Activated CD4-positive, alpha-beta T cell treated with anti-CD3 and anti-CD28 coated beads for 48 hours (primary cell): ENCODE measurements at places on chromosomes 5 and 9.

DNA sequence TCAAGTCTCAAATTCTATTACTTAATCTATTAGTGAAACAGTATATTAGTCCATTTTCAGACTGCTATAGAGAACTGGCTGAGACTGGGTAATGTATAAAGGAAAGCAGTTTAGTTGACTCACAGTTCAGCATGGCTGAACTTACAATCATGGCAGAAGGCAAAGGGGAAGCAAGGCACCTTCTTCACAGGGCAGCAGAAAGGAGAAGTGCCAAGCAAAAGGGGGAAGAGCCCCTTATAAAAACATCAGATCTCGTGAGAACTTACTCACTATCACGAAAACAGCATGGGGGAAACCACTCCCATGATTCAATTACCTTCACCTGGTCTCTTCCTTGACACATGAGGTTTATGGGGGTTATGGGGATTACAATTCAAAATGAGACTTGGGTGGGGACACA lies 67.9 kb upstream of the CHSY3 start:
- DNase-seq, result no peak

GRCh38 chr5:164577742-164578141 lies 1072.3 kb downstream of the MAT2B start:
- DNase-seq, result no peak

DNA sequence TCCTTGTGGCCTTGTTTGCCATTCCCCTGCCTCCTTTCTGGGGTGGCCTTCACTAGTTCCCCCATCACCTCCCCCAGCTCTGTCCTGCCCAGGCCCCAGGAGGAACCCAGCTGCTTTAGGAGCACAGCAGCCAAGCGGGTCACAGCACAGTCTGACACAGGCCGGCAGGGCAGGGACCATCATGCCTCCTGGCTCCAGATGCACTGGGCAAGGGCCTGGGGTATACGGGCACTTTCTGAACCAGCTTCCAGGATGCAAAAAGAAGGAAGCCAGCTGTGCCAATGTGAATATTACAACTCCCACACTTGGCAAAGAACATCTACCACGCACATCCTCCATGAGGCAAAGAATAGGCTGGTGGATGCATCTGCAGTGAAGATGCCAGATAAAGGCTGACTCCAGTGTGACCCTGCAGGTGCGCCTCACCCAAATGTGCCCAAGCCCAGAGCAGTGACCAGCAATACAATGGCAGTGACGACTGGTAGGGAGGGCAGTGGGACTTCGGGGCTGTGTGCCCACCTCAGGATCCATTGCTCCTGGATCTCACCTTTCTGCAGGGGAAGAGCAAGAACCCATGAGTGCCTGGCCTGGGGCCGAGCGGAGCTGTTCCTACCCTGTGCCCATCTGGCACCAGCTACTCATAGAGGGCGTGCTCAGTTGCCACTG lies 6.3 kb upstream of the IL3 start:
- DNase-seq, result no peak

GRCh38 chr9:119986713-119987112 lies 593.3 kb downstream of the CDK5RAP2 start:
- no peak for DNase-seq

- DNase-seq, result no peak
These were observed 133.6 kb downstream of the OXCT1 start for GRCh38 chr5:41736641-41737040.

DNA sequence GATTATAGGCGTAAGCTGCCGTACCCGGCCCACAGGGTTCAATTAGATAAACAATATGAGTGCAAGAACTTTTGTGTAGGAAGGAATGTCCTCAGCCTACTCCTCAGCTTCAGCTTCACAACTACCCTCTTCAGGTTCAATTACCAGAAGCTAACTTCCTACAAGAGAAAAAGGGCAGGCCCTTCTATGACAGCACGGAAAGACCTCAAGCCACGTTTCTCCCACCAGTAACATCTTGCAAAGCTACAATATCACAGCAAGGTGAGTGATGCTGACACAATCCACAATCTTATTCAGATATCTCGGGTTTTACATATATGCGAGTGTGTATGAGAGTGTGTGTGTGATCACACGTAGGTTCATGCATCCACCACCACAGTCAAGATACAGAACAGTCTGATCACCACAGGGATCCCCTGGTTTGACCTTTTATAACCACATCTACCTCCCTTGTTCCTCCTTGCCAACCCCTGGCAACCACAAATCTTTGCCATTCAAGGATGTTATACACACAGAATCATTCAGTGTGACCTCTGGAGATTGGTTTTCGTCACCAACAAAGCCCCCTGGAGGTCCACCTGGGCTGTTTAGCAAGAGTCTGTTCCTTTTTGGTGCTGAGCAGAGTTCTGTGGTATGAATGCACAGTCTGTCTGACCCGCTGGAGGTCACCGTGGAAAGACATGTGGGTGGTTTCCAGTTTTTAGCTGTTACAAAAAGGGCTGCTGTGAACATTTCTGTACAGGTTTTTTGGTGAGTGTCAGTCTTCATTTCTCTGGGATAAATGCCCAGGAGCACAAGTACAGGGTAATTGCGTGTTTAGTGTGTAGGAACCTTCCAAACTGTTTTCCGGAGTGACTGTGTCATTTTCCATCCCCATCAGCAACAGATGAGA lies 38.2 kb downstream of the IPPK start:
- peak; percentile 12 for DNase-seq

DNA sequence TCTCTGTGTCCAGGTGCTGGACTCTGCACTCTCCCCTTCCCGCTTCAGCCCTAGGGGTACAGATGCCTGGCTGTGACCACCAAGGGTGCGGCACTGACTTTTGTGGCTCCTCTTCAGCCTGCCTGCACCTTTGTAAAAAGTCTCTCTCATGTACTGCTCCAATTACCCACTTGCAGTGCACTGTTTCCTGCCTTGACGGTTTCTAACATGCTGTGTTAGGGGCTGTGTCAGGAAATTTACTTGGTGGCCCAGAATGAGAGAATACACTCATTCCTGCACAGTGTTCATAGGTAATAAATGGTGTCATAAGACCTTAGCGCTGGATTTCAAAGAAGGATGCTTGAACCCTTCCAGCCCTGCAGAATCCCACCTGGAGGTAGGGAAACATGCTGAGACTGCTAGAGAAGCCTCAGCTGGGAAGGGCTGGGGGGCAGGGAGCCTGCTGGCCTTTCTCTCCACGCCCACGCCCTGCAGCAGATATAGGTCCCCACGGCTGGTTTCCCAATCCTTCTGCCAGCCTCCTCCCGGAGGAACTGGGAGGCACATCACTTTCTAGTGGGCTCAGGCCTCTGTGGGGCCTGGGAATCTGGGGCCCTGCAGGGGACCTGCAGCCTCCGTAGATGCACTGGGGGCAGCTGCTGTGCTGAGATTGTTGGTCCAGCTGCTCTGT lies 17.6 kb upstream of the HRH2 start:
- no peak for DNase-seq

GRCh38 chr5:142636093-142636492 lies 49.8 kb downstream of the FGF1 start:
- DNase-seq, result no peak

DNA sequence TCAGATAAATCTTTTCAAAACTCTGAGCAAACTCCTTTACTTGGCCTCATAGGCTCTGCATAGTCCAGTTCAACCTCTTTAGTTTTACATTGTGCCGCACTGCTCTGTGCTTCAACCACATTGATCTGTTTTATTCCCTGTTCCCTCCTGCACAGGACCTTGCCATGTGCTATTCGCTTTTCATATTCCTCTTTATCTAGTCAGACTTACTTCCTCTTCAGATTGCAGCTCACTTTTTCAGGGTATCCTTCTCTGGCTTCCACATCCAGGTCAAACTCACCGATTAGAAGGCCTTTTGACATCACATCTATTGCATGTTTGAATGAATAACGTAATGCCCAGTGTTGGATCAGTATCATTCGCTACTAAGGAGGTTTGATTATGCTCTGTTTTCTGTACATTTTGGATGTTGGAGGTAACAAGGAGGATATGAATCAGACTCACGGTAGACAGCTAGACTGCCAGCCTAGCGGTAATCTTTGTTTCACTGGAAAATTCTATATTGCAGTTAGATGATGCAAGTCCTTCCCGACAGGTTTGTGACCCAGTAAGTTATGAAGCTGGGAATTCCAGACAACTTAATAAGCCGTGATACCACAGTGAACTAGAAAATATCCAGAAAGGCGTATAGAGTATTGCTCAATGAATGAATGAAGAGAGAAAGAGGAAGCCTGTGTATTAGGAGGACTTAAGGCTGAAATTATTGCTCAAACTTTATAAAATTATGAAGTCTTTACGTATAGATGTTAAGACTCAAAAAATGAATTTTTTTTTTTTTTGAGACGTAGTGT lies 65.7 kb downstream of the IQGAP2 start:
- DNase-seq, result no peak

DNA sequence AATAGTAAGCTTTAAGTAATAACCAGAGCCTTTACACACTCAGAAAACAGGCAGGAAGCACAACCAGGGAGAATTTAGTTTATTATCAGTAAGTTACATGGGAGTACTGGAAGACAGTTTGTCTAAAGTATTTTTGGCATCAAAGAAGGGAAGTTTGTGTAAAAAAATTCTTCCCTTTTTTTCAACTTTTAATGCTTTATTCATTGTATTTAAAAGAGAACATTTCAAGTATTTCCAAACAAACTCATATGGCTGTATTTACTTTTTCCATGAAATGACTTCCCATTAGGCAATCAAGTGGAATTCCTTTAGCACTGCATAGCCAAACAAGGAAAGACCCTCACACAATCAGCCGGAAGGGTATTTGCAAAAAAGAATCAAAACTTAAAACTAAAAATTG lies 26.7 kb downstream of the RNF145 start:
- no peak for DNase-seq

DNA sequence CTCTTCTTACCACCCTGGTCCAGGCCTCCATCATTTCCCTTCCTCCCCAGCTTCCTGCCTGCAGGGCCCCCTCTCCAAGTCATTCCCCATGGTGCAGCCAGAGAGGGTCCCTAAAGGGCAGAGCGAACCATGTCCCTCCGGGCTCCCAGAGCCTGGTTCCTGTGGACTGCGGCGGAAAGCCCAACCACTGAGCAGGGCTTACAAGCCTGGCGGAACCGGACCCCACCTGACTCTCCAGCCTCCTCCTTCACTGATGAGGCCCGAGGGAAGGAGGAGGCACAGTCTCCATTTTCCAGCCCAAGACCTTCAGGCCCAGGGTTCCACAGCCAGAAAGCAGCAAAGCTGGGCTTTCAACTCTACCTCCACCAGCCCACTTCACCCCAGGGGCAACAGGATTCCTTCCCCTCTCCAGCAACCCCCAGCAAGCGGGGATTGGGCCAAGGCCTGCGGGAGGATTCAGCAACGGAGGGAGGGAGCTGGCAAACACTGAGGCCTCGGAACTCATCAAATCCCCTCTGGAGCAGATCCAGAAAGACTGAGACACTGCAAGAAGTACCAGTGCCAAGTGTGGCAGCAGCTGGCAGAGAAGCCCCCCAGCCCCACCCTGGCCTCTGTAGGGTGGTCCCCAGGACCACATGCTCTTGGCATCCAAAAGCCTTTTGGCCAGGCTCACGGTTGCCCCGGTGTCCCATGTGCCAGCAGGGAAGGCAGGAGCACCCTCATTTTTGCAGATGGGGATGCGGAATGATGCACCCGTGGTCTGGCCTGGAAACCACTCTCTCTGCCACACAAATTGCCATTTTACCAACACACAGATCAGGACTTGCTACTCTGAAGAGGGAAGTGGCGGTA lies 3.1 kb downstream of the FAM163B start:
- no peak for DNase-seq

- DNase-seq, result no peak
These were observed 101.1 kb downstream of the FGF18 start for GRCh38 chr5:171520300-171521174.

DNA sequence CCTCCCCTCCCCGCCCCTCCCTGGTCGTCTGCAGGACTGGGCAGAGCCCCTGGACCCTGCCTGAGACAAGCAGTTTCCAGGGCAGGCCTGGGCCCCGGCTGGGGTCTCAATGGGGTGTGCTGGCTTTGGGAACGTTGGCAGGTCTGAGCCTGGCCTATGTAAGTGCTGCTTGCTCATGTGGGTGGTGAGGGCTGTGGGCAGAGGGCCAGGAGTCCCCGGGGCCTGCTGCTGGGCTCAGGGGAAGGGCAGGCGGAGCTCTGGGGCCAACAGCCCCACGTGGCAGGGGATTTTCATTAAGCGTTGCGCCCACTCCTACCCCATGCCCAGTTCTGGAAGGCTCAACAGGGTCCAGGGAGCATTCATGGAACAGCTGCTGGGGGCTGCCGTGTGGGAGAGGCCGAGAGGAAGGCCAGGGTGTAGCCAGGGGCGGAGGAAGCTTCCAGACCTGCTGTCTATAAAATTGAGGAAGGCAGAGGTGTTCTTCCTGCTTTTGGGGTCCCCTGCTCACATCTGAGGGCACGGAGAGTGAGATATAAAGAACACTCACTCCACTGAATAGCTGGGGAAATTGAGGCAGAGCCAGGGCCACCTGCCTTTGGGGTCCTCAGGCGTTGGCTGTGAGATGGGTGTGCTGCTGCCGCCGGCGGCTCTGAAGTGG lies 32.5 kb downstream of the RXRA start:
- no peak for DNase-seq

DNA sequence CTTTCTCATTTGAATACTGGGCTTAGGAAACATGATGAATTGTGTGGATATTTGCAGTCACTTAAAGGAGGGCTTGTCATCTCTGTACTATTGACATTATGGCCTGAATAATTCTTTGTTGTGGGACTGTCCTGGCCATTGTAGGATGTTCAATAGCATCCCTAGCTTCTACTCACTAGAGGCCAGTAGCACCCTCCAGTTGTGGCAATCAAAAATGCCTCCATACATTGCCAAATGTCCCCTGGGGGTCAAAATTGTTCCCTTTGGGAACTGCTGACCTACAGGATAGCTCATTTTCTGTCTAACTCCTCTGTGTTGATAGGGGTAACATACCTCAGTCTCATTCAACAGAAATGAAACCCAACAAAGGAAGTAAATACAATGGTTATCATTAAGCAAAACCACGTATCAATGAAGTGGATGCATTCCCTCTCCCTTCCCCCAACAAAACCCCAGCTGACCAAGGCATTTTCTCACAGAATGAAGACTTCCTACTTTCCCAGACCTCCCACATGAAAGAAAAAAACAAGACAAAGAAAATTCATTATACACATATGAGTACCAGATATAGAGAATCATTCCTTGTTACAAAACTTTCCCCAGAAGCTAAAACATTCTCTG lies 18.1 kb downstream of the FYB1 start:
- no peak for DNase-seq

- peak; percentile 59 for DNase-seq
These were observed 519 bp downstream of the HSPA5 start for GRCh38 chr9:125240649-125240999.

- no peak for DNase-seq
These were observed 8.2 kb downstream of the HSPB3 start for GRCh38 chr5:54463713-54464112.

GRCh38 chr5:150258130-150258529 lies 31.4 kb downstream of the CAMK2A start:
- no peak for DNase-seq

GRCh38 chr5:40202814-40203440 lies 476.8 kb upstream of the PTGER4 start:
- DNase-seq, result no peak
